ENCODE measurements at places on chromosomes 11 and 22.
A peak's percentile ranks its signal among the peaks of the same experiment; 100 is the strongest.

- peak; percentile 76 for DNase-seq
Measured at GRCh38 chr11:35173011-35173511, 34.1 kb downstream of the CD44 start.

DNA sequence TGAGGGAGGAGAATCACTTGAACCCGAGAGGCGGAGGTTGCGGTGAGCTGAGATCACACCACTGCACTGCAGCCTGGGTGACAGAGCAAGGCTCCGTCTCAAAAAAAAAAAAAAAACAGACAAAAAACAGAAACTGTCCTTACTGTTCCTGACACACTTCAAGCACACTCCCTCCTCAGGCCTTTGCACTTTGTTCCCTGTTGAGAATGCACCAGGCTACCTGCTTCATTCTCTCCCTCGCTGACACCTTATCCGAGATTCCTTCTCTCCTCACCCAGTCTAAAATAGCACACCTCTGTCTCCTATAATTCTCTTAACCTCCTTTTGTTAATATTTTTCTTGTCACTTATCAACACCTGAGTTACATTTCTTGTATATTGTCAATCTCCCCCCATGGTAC is 32.3 kb upstream of the TECTA start:
- no peak for DNase-seq

GRCh38 chr11:134764367-134764766 is 352.3 kb upstream of the B3GAT1 start:
- DNase-seq, result no peak

- no peak for DNase-seq
Measured at GRCh38 chr11:1042626-1043562, 6.4 kb upstream of the MUC6 start.

DNA sequence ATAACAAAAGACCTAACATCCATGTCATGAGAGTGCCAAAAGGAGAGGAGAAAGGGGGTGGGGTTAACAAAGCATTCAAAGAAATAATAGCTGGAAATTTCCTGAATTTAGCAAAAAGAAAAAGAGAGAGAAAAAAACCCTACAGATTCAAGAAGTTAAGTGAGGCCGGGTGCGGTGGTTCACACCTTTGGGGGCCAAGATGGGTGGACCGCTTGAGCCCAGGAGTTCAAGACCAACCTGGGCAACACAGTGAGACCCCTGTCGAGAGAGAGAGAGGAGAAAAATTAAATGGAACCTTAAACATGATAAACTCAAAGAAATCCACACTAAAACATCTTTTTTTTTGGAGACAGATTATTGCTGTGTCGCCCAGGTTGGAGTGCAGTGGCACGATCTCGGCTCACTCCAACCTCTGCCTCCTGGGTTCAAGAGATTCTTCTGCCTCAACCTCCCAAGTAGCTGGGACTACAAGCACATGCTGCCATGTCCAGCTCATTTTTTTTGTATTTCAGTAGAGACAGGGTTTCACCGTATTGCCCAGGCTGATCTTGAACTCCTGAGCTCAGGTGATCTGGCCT is 8.9 kb upstream of the CLDN5 start:
- DNase-seq, result no peak

DNA sequence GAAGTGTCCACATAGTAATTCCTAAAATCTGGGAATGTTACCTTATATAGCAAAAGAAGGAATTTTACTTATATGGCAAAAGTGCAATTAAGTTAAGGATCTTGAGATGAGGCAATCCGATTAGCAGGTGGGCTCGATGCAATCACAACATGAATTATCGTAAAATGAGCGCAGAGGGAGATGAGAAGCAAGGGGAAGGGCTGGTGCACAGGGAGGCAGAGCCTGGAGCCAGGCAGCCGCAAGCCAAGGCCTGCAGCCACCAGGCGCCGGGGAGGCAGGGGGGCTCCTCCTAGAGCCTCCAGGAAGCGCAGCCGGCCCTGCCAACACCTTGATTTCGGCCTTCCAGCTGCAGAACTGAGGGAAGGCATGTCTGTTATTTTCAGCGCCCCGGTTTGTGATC is 85.7 kb downstream of the CELSR1 start:
- no peak for DNase-seq

GRCh38 chr11:41309716-41310115 is 149.7 kb downstream of the LRRC4C start:
- no peak for DNase-seq

GRCh38 chr22:29727131-29727523 is 7.3 kb downstream of the CABP7 start:
- peak; percentile 62 for DNase-seq

DNA sequence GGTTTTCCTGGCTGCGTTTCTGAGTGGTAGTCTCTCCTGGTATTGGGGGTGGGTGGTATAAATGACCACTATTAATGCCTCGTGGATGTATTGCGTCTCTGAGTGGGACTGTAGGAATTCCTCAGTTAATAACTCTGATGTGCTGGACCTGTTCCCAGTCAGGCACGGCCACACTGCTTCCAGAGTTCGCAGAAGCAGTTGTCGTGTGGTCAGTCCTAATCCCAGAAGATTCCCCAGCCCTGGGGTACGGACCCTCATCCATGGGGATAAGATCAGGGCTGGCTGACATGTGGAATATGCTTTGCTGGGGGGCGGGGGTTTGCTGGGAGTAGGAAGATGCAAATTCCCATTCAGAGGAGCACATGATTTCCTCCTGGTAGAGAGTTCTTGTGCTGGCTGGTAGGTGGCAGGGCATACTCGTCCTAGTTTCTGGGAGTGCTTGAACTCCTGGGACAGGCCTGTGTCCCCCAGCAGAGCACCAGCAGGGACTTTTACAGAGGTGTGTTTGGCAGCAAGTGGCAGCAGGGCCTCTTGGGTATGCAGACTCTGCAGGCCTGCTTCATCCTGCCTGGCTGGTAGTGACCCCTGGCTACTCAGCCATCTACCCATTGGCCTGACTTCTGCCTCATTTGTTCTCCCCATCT is 157.4 kb downstream of the NAV2 start:
- DNase-seq, result no peak

GRCh38 chr11:125591649-125592304 is 875 bp upstream of the STT3A start:
- peak; percentile 67 for DNase-seq

DNA sequence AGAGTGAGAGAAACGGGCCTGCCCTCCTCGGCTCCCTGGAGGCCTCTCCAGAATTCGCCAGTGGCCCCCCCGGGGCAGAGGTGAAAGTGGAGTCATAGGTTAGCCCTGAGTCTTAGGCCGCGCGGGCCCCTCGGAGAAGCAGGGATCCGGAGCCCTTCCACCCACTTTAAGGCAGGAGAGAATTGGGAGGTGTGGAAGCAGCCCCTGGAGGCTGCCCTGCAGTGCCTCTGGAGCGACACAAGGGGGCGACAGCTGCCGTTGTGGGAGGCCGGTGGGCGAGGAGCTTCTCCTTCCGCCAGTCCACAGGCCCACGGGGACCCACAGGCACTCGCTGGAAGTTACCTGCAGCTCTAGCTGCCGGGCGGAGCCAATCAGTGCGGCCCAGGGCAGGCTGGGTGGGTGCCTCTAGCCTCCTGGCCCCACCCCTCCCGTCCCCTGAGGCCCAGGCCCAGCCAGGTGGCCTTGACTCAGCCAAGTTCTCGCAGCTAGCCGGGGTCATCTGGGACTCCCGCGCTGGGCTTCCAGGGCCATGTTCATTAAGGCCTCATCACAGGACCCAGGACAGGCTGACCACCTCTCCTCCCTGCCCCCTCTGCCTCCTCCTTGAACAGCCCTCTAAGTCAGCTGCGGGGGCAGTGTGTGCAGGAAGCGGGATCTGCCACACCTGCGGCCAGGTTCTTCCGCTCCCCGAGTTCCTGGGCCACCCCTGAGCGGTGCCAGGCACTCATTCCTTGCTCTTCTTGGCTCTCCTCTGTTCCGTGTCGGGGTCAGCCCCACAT is 5.0 kb downstream of the DGKZ start:
- DNase-seq, result peak; percentile 40

DNA sequence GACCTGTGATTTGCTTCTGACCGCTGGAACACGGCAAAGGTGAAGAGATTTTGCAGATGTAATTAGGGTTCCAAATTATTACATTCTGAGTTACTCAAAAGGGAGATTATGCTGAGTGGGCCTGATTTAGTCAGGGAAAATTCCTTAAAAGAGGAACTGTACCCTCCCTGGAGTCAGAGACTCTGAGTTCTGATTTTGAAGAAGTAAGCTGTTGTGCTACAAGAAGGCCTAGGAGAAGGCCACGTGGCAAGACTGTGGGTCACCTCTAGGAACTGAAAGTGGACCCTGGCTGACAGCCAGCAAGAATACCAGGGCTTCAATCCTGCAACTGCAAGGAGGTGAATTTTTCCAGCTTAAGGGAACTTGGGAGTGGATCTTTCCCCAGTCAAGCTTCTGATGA is 45.3 kb downstream of the CHRDL2 start:
- DNase-seq, result no peak

GRCh38 chr11:21933095-21933494 is 259.8 kb upstream of the ANO5 start:
- DNase-seq, result peak; percentile 3

DNA sequence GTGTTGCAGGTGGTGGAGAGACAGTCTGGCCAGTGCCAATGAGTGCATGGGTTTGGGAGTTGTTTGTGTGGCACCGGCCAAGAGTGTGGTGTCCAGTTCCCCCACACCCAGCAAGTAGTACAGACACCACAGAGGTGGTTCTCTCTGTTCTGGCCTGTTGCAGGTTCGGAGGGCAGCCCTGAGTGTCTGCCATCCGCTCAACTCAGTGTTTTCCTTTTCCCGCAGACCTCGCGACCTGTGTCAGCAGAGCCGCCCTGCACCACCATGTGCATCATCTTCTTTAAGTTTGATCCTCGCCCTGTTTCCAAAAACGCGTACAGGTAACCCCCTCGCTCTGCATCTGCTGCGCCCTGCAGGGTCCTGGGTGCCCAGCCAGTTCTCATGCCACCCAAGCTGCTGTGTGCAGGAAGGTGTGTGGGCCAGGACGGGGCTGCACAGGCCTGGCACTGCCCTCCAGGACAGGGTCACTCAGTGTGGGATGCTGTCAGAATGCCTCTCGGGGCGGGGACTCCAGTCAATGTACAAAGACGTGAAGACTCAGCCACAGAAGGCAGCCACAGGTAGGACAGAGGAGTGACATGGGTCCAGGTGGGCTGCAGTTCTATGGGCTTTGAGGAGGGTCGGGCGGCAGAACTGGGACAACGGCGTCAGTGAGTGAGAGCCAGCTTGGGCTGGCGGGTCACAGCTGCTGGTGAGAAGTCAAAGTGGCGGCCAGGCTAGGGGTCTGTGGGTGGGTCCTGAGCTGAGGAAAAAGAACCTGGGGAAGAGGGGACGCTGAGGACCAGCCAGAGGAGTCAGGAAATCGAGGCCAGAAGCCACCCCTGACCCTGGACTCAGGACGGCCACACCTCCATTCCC is 15.9 kb downstream of the TANGO2 start:
- no peak for DNase-seq

- DNase-seq, result no peak
Measured at GRCh38 chr11:99631618-99632017, 610.9 kb downstream of the CNTN5 start.

DNA sequence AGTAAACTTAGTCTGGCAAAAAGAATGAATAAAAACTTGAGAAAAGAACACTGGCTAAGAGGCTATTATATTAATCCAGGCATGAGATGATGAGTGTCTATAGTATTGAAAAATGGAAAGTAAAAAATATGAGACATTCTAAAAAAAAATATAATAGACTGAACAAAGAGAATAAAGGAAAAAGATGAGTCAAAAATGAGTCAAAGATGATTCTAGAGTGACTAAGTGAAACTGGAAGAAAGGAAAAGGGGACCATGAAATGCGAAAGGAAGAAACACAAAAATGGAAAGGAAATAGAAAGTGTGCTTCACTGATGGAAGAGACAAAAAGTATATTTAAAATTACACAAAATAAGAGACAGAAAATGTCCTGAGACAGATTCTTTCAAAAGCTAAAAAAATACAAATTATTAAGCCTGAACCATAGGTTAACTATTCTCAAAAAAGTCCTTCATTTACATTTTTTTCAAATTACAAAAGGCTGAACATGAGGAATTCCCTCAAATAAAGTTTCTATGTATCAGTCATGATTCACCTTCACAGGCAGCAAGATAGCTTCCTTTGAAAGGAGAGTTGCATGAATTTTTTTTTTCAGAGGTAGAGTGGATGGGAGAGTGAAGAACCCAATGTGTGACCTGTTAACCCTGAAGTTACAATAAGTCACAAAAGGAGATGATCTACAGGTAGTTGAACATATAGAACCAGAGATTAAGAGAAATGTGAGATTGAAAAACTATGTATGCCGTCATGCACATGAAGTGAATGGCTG is 75.2 kb downstream of the EIF3M start:
- DNase-seq, result peak; percentile 17

- no peak for DNase-seq
Measured at GRCh38 chr11:1532606-1533341, 39.3 kb downstream of the DUSP8 start.

GRCh38 chr22:26394777-26395176 is 34.3 kb upstream of the ASPHD2 start:
- DNase-seq, result no peak

DNA sequence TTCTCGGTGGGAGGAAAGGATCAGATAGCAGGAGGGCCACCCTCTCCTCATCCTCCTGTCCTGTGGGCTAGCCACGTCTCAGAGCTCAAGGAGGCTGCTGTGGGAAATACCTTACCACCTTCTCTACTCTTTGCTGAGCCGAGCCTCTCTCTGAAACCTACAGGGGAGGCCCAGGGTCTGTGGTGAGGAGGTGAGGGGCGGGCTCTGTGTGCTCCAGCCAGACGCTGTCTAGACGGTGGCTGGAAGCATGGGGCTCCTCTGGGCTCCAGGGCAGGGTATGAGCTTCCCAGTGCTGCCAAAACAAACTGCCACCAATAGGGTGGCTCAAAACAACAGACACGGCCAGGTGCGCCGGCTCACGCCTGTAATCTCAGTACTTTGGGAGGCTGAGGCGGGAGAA is 5.5 kb upstream of the TMPRSS6 start:
- DNase-seq, result no peak

All from adipocyte (in vitro differentiated cells).